Left kidney (tissue), 8 donors: ENCODE measurements at places on chromosomes 7 and 10. TPM values are rescaled to one million over a fixed set of nuclear protein-coding genes. Genes with fewer than 3 reads are reported as not detected.

NUTM2A gene
- 3.6 TPM for polyA plus RNA-seq

GRCh38 chr10:129398711-129399141 lies 68.3 kb upstream of the MGMT start:
- DNase-seq: no peak

GRCh38 chr7:108037140-108037539 lies 34.2 kb upstream of the LAMB1 start:
- no peak for DNase-seq

DNA sequence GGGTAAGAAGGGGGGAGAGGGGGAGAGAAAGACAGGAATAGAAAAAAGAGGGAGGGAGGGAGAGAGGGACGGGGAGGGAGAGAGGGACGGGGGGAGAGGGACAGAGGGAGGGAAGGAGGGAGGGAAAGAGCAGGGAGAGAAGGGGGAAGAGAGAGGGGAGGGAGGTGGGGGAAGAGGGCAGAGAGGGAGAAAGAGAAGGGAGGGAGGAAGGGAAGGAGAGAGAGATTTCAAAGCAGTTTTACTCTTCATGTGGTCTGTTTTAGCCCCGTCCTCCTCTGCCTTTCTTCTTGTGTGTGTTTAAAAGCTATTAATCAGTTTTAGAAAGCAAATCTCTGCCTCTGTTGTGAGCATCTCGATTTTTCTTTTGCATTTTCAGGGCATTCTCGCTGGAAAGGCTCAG lies 237.0 kb downstream of the WDR37 start:
- DNase-seq: no peak

DNA sequence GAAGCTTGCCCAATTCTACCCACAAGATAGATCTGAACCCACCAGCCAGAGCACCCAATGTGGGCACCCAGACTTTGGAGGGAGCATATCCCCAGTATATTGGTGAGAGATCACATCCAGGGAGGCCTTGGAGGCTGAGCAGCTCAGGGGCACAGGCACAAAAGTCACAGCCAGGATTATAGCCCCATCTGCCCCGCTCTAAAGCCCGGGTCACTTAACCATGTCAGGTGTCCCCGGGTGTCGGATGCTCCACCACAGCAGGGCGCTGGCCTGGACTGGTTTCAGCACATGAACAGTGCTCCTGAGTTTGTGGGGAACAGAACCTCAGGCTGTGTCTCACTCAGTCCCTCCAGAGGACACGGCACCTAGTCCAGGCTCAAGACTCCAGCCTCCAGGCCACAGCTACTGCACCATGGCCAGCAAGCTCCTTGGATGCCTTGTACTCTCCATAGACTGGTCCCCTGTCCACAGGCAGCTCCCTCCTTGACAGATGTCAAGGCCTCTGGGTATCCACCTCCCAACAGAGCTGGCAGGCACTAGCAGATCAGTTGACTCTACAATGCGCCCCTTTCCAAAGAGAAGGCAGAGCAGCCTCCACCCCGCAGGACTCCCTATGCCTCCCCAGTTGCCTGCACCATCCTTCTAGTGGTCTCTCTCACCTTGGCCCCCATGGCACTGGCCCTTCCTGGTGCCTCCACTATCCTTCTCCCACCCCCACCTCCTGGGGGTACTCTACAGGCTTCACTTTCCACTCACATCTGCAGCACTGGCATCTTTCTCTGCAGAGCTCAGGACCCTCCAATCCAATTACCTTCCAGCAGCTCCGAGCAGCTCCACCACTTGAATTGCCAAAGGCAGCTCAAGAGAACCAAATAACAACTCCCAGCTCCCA lies 306.0 kb downstream of the GRID1 start:
- no peak for DNase-seq
